B cell (primary cell): ENCODE measurements at places on chromosomes 11 and 22. TPM values are rescaled to one million over a fixed set of nuclear protein-coding genes. Genes with fewer than 3 reads are reported as not detected.

DNA sequence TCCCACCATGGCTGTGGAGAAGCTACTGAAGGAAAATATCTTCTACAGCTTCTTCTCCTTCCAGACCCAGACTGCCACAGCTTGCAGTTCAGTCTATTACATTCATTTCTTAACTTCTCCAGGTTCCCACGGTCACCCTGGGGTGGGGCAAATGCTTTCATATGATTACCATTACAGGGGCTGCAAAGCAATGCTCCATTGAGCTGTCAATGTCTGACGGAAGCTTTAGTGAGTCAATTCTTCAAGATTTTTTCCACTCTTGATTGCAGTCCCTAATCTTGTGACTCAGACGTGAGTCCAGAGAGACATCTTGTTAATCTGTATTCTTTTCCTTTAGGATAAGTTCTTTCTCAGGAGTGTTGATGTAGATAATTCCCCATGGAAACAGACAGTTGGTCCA is 233.4 kb upstream of the DDI1 start:
- DNase-seq, result no peak

SLC6A5 gene
- not detected in 2 replicates for total RNA-seq

DNA sequence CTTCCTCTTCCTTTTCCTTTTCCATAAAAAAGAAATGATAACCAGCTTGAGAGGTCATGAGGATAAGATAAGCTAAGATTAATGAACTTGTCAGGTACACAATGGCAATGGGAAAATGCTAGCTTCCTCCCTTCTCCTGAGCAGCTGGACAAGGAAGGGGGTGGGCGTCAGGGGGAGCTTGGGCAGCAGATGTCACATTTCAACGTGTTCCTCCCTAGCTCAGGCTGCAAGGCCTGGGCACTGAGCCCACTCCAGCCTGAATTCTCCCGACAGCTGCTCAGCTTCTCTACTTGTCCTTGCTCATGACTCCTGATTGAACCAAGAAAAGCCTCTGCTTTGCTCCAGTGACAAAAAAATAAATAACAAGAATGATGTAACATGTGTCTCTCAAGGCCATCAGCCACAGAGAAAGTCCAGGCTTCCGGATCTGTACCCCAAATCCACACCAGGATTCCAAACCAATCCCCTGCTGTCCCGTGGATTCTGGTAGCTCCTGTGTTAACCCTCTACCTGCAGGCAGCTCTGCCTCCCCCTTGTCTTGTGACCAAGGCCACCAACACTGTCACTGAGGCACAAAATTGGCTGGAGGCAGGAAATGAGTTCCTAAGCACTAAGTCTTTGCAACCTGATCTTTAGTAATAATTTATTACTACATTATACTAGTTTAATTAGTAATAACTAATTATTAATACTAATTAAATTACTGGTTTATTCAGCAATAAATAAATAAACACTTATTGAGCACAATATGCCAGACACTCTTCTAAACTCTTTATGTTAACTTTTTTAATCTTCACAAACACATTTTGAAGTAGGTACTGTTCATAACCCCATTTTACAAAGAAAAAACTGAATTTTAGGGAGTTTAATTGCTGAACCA is 146.5 kb downstream of the CCDC34 start:
- no peak for DNase-seq

DNA sequence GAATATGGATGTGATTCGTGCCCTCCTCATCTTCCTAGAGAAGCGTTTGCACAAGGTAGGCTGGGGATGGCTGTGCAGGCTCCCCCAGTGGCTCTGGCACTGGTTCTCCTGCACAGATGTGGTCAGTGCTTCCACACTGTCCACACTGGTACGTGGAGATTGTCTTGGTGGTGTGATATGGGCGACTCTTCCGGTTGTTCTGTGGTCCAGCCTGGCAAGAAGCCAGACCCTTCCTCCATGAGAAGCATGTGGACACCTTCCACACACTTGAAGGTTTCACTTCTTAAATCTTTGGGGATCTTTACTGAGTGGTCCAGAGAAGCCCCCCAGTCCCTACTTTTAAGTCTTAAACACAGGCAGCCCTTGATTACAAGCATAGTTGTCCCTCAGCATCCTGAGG is 3.8 kb downstream of the RIC8A start:
- no peak for DNase-seq

TMEM191B gene
- 6.6 and 8.3 TPM in 2 replicates for total RNA-seq

BDNF gene
- total RNA-seq, result not detected in 2 replicates

DNA sequence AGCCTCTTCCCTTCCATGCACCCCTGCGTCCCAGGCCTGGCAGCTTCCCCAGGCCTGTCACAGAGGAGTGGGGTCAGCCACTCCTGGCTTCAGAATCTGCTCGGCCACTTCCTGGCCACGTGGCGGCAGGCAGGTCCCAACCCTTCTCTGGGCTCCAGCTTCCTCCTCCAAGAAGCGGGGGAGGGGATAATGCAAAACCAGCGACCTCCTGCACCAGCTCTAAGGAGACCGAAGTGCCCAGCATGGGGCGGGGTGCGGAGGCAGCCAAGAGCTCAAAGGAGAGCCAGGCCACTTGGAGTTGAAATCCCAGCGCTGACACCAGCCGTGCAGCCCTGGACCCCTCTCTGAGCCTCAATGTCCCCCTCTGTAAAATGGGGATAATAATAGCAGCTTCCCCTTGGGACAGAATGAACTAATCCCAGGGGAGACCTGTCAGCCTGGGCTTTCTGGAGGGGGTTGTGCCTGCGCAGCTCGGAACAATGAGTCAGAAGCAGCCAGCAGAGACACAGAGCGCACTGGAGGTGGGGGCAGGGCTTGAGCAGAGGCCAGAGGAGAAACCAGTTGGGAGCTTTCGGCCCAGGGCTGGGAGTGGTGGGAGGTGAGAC is 22.8 kb upstream of the PICK1 start:
- DNase-seq, result no peak

DNA sequence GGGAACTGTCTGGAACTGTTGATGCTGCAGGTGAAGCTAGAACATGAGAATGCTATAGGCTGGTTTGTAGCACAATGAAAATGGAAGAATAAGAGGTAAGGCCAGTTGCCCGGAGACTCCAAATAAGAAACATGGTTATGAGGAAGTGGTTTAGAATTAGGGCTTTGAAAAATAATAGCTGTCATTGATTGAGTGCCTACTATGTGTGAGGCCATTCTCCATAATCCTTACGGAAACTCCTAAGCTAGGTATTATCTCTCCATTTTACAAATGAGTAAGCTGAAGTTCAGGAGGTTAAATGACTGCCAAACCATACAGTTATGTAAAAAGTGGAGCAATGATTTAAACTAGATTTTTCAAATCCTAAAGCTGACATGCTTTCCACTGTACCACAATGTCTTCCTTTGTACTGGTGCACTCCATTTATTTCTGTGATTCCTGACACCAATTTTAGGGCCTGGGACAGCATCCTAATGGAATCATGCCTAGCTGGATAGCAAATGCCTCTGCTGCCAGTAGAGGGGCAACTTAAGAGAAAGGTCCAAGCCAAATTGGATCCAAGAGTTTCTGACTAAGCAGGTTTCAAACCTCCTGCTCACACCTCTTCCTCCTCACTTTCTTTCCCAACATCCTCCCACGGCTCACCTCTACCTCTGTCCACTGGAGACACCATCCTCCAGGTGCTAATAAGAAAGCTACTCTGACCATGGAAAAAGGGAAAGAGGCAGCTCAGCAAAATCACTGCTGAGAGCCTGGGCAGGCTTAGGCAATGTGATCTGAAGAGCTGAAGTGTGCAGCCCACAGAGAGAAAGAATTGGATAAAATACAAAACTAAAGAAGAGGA is 46.9 kb upstream of the PICALM start:
- no peak for DNase-seq

- no peak for DNase-seq
These were observed 16.3 kb downstream of the SPTY2D1 start for GRCh38 chr11:18617688-18618341.

GRCh38 chr11:80007616-80008015 is 566.8 kb upstream of the TENM4 start:
- no peak for DNase-seq

- DNase-seq, result no peak
These were observed 561 bp downstream of the TRMT112 start for GRCh38 chr11:64316672-64317324.

TYMP gene
- 45.1 and 47.7 TPM in 2 replicates for total RNA-seq

DNA sequence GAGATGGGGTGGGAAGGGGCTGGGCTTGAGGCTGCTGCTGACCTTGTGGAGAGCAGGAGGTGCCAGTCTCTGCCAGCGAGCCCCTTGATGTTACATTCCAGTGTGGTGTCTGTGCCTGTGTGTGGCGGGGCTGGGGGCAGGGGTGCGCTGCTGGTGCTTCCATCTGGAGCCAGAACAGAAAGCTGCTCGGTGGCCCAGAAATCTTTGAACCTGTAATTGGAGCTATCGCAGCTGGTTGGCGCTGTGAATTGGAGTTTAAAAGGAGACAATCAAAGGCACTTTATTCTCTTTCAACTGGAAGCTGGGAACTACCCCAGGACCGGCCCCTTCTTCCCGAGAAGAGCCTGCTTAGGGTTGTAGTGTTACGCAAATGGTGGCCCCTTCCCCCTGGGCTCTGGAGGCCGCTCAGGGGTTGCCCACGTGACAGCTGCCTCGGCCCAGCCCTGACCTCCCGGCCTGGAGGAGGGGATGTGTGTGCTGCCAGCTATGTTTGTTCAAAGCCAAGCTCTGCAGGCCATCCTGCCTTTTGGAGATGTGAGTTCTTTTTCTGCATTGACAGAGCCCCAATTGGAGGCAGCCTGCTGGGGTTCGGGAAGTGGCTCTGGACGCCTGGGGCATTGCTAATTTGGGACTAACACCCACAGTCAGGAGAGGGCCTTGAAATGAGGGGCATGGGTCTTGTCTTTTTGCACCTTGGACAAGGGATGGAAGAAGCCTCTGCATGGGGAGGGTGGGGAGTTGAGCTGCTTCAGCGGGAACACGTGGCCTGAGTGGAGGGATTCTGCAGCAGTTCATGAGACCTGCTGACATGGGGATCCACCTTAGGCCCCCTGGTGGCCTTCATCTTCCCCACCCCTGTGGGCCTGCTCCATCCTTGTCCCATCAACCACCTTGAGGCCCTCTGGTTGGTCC is 14.0 kb upstream of the ARSA start:
- no peak for DNase-seq

ACRV1 gene
- total RNA-seq, result not detected in 2 replicates

OR52E8 gene
- not detected in 2 replicates for total RNA-seq

GRCh38 chr11:27207025-27207650 is 155.9 kb downstream of the CCDC34 start:
- DNase-seq, result no peak

DNAJB13 gene
- 0.15 TPM in 1 of 2 replicates, not detected in the other for total RNA-seq

GRCh38 chr22:38173641-38173906 is 8.1 kb downstream of the PLA2G6 start:
- DNase-seq, result no peak

- DNase-seq, result no peak
These were observed 519 bp upstream of the PDE3B start for GRCh38 chr11:14642873-14643696.

DNA sequence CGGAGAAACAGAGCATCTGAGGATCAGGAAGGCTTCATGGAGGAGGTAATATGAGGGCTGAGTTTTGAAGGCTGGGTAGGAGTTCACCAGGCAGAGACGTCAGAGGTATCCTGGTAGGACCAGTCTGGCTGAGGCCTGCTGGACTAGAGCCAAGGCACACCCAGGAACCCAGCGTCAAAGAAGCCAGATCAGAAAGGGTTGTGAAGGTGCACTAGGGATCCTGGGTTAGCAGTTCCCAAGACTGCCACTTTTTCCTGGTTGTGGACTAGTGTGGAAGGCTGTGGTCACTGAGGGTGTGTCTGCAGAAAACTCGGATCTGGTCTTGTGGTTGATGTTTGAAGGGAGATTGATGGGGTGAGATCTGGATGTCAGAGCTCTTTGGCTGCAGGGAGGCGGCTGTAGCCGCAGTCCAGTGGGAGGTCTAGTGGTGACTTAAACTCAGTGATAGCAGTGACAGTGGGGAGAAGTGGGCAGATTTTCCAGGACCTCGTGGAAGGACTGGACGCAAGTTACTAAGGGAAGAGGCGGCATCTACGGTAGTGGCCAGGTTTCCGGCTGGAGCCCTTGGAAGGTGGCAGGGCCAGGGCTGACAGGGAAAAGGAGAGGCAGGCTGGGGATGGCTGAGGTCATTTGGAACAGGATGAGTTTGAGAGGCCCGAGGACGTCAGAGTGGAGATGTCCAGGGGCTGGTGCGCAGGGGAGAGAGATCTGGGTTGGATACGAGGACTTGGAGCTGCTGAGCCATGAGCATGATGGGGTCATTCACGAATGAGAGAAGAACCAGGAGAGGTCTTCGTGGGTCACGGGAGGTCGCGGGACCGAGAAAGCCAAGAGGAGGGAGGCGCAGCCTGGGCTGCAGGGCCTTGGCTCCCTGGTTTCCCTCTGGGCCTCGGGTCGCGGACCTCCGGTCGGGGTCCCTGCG is 10.9 kb downstream of the RELA start:
- DNase-seq, result no peak

DNA sequence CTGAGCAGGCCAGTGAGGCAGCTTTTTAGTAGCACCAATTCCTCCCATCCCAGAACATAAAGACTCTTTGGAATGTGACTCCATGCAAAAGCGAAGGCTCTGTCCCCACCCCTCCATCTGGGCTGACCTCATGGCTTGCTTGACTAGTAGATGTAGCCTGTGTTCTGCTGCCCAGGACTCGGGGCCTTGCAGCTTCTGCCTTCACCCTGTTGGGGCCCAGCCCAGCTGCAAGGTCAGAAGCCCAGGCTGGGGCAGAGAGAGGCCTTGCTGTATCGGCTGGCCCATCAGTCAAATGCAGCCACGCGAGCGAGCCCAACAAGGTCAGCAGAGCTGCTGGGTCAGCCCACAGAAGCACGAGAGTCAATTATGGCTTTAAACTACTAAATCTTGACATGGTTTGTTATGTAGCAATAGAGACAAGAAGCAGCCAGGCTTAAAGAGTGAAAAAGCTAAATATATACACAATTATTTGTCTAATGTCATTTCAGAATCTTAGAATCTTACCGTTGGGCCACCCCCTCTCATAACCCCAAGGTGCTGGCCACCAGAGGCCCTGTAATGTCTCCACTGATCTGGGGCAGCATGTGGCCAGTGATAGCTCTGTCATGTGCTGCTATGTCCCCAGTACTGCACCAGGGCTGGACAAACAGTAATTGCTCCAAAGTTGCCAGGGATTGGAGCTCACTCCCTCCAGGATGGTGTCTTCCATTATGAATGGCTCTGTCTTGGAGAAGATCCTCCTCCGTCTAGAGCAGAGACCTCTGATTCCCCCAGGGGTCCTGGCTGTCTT is 10.4 kb upstream of the WNT11 start:
- DNase-seq, result no peak

- no peak for DNase-seq
These were observed 32.5 kb downstream of the MPPED2 start for GRCh38 chr11:30553521-30554110.
